ENCODE measurements at places on chromosomes 5 and 9.

GRCh38 chr5:67233075-67233474 lies 36.5 kb upstream of the CD180 start:
- DNase-seq = no peak

DNA sequence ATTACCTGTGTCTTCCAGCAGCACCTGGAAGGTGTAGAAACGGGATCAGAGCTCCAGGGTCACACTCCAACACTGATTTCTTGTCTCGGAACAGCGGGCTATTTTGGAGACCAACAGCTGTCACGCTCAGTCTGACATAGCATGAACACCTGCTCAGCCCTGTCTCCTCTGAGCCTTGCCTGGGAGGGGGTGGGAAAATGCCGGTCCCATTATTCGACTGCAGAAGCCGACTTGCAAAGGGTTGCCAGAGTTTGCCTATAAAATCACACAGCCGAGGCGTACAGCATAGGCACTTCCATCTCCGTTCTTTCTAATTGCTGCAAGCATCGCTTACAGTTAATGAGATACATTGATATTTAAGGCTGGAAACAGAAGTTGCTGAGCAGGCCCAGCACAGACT lies 300.8 kb upstream of the MSX2 start:
- no peak for DNase-seq

DNA sequence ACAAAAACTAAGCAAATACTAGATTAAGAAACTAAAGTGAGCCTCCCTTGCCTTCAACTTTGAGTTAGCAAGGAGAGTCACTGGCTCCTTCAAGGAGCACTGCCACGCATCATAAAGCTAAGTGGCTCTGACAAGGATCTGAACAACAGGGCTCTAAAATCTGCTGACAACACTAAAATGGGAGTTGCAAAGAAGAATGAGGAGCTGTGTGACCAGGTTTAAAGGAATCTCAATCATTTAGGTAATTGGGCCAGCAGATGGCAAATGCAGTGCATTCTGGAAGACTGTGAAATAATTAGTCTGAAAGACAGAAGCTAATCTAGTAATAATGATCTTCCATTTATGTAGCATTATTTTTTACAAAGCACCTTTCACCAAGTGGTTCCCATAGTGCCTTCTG lies 297.0 kb upstream of the TAS2R1 start:
- DNase-seq = no peak

- DNase-seq = no peak
These were observed 33.7 kb downstream of the DNAH5 start for GRCh38 chr5:13910637-13911288.

DNA sequence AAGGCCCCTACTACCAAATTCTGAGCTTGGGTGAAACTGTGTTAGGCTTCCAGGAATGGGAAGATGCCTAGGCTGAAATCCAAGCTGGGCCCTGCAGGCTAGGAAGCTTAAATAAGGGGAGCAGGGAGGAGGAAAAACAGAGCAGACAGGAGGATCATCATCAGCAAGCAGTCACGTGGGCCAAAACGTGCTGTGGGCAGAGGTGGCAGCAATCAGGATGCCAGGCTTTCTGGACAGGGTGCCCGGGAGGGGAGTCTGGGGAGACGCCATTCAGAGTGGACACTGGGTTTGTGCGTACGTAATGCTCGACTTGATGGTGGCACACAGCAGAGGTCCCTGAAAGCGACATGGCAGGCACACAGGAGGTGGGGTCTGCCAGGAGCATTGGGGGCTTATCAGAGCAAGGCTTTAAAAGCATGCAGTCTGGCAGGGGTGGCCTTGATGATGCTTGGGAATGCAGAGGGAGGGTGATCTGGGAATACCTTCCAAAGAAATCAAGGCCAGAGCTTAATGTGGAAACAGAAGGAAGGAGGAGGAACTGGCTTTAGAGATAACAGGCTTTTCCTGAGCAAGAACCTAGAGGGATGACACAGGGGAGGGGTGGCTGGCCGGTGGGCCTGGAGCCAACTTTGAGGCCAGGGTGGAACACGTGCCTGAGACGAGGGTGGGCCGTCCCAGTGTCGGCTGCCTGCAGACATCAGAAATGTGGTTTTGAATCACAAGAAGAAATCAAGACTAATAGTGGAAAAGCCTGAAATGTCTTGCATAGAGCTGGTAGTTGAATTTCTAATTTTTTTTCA lies 212.5 kb downstream of the GADD45G start:
- no peak for DNase-seq

GRCh38 chr5:65173130-65173525 lies 308.6 kb downstream of the ADAMTS6 start:
- no peak for DNase-seq

DNA sequence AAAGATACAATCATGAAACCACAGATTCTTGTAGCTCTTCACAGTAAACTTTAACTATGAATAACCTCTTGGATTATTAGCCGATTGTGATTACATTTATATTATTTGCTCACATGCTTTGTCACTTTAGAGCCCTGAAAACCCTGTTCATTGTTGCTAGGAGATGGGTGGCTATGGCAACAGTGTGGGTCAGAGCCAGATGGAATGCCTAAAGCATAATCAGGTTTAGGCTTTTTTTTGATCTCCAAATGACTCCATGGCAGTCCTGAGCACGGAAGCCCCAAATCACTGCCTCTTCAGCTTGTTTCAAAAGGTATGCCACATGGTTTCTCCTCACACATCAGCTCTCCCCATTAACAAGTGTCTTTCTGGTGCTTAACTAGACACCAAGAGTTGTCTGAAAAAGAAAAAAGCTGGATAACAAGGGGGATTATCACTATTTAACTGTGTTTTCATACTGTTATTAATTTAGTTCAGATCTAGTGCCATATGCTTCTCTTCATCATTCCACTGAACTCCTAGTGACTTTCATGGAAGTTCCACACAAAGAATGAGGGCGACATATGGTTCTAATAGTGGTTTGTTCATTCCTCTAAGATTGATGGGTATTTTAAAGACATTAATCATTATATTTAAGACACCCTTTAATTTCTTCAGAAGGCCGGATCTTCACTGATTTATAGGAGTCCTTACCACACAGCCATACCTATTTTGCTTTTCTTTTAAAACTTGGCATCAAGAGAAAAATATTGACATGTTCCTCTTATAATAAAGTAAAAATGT lies 88.8 kb upstream of the PAM start:
- no peak for DNase-seq

DNA sequence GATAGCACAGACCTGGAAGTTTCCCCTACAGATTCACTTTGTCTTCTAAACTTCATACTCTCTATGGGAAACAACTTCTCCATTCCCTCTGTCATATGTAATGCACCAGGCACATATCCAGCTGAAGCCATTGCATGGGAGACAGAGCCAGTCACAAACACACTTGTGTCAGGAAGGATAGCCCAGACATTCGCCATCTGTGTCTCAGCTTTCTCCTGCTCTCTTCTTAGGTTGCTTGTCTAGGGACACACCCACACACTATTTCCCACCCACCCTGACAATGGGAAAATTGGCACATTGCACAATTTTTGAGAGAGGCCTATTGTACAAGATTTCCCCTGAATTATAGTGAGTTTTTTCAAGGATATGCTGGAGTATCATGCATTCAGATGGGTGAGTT lies 158.4 kb upstream of the MPDZ start:
- no peak for DNase-seq

DNA sequence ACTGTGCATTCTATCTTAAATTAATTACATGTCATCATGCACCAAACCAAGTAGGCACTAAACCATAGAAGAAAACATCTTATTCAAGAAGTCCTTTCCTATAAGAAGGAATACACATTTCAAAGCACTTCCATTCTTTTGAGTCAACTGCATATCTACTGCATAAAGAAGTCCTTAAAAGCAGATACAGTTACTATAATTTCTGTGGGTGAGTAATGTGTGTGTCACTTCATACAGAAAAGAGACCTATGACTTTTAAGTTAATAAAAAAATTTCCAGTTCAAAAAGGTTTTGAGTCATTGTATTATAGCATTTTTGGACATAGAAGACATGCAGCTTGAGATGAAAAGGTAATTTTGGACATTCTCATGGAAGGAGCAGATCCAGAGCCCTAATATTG lies 125.0 kb downstream of the DTWD2 start:
- no peak for DNase-seq

DNA sequence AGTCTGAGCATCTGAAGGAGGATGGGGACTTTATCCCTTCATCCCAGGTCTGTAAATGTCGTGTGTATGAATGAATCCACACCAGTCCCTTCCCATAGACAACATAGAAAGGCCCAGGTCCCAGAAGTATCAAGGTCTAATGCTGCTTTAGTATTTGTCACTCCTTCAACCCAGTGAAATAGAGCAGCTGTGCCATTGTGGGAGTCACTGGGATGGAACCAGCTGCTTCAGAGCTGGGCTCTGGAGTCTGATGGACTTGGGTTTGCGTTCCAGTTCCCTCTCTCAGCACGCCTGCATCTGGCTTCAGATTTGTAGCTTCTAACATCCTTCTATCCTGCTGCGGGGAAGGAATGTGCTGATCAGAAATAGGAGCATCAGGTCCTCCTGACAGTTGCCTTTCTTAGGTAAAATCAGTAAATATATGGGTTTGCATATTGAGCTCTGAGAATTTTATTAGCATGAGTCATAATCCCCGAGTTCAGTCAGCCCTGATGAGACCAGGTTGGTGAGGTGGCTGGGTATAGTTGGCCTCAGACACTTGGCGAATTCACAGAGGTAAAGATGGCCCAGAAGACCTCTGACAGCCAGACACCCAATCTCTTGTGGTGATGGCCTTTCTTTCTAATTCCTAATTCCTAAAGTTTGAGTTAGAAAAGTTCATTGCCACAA lies 10.1 kb downstream of the ACO1 start:
- no peak for DNase-seq

- no peak for DNase-seq
These were observed 30.4 kb upstream of the SYNPO start for GRCh38 chr5:150609843-150610584.

DNA sequence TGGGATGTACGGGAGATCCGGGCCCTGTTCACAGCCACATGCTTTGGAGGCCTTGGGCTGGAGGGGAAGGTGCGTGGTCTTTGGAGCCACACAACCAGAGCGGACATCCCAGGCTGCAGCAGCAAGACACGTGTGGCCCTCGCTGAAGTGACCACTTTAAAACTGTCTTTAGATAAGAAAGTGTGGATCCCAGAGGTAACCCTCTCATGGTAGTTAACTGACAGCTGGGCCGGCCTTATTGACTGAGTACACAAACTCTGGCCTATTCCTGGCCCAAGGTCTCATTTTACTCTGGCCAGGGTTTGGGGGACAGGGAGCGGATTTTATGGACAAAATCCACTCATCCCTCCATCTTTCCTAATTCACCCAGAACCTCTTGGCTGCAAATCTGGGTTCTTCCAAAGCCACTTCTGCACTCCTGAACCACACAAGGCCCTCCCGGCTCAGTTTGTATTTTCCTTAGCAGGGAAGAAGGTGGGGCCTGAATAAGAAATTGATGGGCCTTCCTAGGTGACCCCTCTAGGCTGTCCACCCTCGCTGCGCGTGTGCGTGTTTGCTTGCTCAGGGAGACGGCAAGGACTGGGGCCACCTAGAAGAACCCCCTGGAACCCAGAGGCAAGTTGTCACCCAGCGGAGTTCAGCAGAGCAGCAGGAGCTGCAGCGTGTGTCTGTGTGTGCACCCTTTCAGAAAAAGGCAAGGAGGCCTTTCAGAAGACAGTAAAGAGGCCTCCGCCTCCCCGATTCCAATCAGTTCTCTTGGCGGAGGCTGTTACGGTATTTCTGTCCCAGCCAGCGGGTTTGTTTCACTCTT lies 73.3 kb upstream of the ORM1 start:
- no peak for DNase-seq

- no peak for DNase-seq
These were observed 49.5 kb upstream of the DENND4C start for GRCh38 chr9:19180991-19181390.

DNA sequence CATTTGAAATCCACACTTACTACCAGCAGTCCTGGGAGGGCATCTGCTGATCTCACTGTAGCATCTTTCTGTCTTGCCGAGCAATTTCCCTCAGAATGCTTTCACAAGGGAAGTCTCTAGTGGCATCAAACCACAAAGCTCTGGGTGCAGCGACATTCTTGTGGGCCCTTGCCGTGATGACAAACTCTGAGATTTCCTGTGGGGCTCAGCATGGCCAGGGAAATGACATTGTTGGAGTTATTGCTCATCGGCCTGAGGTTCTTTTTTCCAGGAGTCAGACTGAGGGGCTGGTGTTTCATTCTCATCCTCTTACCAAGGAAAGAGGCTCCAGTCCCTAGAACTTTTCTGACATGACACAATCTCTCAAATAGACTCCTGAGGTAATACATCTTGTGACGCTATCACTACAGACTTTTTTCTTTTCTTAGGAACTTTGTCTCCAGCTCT lies 51.4 kb downstream of the PFDN1 start:
- DNase-seq = peak; percentile 67

GRCh38 chr5:80206282-80206681 lies 49.6 kb downstream of the SERINC5 start:
- DNase-seq = no peak

GRCh38 chr9:132663117-132663516 lies 6.7 kb downstream of the DDX31 start:
- DNase-seq = no peak

- DNase-seq = no peak
These were observed 5.7 kb upstream of the PTGR1 start for GRCh38 chr9:111605041-111605559.
